Activated naive CD8-positive, alpha-beta T cell treated with anti-CD3 and anti-CD28 coated beads, Interleukin-2, amount 10 ng/mL, durations not matched to agents 7 days and 5 days (primary cell): ENCODE measurements at places on chromosomes 11 and 22.
A peak's percentile ranks its signal among the peaks of the same experiment; 100 is the strongest.

GRCh38 chr22:38638216-38638615 lies 18.0 kb downstream of the FAM227A start:
- DNase-seq: no peak

DNA sequence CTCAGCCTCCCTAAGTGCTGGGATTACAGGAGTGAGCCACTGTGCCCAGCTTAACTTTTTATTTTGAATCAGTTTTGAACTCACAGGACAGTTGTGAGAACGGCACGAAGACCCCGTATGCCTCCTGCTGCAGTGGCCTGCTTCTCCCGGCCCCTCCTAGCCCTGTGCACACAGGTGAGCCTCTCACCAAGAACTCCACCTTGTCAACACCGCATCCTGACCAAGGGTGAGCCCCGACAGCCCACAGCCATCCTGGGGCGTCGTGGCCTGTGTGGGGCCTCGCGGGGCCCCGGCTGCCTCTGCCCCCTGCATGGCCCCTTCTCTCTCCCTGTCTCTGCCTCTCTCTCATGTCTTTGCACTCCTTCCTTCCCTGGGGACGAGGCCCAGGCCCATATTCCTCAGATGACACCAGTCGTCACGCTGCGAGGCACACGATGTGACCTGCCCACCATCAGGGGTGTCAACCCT lies 38.8 kb downstream of the GNB1L start:
- DNase-seq: no peak

DNA sequence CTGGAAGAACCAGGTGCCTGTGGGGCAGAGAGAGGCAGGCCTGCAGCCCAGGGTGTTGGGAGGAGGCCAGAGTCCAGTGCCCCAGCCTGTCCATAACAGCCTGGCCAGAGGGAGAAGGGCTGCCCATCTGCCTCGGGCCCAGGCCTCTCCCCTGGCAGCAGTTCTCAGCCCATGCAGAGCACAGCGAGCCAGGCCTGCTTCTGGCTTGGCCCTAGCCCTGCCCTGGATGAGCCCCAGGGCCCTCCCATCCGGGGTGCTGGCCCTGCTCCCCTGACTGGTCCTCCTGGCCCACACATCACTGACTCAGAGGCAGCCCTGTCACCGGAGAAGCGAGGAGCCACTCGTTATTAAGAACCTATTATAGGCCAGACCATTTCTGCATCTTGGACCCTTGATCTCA lies 19.7 kb upstream of the MYRF start:
- DNase-seq: no peak

DNA sequence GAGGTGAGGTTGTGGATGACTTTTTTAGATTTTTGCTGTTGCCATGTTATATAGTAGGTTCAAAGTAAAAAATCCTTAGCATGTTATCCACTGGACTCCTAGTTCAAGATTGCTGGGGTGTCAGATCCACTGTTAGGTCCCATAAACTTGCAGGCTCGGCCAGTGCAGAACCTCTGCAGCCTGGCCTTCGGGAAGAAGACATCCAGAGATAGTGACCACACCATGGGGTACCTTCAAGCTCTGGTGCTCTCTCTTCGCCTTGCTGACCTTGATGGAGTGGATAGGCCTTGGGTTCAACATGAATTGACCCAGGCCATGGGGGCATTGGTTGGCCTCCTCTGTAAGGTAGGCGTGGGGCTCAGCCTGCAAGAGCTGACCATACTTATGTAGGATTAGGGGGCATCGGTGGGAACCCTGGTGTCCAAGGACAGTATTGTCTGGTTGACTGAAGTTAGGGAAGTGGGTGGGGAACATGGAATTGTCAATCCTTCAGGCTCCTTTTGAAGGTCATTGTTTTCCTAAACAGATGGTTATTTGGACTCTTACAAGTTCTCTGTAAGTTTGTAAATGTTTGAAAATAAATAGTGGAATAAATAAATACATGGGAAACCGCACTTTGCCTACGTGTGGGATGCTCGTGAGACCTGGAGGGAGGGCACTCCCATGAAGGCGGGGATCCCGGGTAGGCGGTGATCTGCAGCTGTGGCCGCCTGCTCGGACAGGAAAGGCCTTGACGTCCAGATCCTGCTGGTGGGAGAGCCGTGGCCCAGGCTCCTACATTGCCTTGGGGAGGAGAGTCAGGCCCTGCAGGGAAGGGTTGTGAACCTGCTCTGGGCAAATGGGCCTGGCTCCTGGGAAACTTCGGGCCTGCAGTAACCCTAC lies 37.1 kb downstream of the BCR start:
- DNase-seq: no peak

- no peak for DNase-seq
These were observed 41.7 kb downstream of the KIAA1671 start for GRCh38 chr22:24994070-24994763.

DNA sequence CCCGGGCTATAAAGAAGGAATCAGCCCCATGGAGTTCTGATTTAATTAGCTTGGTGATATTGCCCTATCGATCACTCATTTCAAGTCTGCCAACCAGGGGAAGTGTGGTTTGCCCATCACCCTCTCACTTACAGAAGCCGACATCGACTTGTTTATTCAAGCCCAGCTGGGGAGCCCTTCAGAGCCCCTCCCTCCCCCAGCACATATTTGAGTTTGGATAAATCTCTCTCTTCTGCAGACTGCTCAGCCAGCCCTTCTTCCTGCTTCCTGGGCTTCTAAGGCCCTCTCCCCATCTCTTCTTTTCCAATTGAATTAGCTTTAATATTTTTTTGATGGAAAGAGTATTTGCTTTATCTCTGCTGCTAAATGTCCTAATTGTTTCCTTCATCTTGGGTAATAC lies 299.0 kb downstream of the MIAT start:
- no peak for DNase-seq

DNA sequence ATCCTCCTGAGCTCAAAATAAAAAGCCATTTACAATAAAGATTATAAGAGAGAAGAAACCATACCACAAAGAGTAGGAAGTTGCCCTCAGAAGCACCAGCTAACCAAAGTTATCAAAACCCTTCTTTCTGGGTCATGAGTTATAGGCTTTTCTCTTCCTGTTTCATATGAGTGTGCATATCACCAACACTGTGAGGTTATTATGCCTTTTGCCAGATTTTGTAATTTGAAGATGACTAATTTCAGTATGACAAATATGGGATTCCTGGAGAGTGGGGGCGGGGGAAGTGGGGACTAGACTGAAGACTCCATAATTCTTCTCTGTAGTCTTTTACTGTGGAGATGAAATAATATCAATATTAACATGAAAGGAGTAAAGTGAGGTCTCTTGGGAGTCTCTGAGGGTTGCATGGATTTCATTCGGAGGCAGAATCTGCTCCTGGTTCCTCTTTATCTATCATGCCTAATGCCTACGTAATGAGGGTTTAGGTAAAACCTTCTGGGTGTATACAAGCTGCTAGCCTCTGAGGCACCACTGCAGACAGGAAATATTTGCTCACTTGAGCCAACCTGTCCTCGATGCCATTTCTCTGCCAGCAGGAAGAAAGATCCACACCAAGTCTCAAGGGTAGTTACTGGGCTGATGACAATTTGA lies 2.1 kb downstream of the LPXN start:
- no peak for DNase-seq

GRCh38 chr22:22897091-22897490 lies 9.5 kb downstream of the IGLL5 start:
- peak; percentile 8 for DNase-seq

DNA sequence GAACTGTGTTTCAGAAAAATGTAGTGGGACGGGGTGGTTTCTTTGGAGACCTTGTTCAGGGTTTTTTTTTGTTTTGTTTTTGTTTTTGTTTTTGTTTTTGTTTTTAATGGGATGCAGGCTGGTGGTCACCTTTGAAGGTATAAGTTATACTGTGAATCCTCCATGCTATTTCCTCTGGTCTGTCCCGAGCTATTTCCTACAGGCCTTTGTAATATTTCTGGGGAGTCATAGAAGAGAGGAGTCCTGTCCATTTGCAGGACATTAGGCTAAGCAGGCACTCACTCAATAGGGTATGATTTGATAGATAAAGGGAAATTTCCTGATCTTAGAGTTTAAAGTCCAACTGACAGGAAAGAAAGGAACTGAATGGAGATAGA lies 78.0 kb downstream of the TRAF6 start:
- no peak for DNase-seq

DNA sequence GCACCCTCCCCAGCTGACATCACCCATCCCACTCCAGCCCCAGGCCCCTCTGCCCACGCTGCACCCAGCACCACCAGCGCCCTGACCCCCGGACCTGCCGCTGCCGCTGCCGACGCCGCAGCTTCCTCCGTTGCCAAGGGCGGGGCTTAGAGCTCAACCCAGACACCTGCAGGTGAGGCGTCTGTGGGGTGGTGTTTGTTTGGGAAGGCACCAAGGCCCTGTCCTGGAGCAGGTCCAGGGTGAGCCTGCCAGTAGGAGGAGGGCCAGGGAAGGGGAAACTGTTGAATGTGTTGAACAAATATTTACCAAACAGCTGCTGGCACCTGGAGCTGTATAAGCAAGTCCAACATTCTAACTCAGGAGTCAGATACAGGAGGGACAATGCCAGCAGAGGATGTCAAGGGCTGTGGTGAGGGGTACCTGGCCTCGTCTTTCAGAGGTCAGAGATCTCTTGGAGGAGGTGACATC lies 3.1 kb downstream of the VEGFB start:
- no peak for DNase-seq

GRCh38 chr11:70610566-70611565 lies 212.5 kb downstream of the CTTN start:
- no peak for DNase-seq

GRCh38 chr11:128022007-128022368 lies 565.4 kb downstream of the ETS1 start:
- DNase-seq: no peak
